ENCODE measurements at places on chromosomes 5 and 9. TPM values are rescaled to one million over a fixed set of nuclear protein-coding genes. Genes with fewer than 3 reads are reported as not detected.
A peak's percentile ranks its signal among the peaks of the same experiment; 100 is the strongest.

DNA sequence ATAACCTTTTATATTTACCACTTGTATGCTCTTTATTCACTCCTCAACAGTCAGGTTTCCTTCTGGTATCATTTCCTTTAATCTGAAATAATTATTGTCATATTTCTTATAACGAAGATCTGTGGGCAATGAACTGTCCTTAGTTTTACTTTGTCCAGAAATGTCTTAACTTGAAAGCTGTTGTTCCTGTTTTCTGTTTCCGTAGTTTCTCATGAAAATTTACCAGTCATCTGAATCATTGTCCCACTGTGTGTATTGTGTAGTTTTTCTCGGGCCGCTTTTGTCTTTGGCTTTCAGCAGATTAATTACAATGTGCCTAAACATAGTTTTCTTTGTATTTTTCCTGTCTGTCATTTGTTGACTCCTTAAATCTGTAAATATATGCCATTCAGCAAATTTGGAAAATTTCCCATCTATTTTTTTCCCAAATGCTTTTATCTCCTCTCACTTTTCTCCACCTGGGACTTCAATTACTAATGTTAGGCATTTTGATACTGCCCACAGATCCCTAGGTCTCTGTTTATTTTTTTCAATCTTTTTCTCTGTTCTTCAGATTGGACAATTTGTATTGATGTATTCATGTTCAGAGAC lies 74.9 kb downstream of the PDE8B start:
- no peak for DNase-seq

- no peak for DNase-seq
These were observed 88.9 kb upstream of the PRR16 start for GRCh38 chr5:120375248-120375647.

DNA sequence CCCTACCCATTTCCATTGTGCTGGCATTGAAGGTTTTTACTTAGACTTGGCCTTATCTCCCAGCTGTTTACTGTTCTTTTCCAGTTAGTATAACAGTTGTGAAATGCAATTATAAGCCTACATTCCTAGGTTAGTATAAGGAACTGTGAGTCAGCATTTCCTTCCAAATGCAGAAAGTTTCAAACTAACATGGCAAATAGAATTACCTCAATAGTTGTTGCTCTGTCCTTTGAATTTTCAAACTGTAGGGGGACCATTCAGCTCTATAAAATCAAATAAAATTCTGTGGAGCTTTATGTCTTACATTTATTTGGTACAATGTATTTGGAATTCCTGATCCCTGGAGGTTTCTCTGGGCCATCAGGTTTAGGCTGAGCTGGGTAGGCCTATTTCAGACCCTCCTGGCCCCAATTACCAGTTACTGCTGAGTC lies 47.2 kb downstream of the ARHGEF28 start:
- no peak for DNase-seq

GRCh38 chr5:116564312-116564711 lies 10.3 kb downstream of the SEMA6A start:
- DNase-seq = peak; percentile 27

The C9orf50 gene
- polyA plus RNA-seq = not detected

DNA sequence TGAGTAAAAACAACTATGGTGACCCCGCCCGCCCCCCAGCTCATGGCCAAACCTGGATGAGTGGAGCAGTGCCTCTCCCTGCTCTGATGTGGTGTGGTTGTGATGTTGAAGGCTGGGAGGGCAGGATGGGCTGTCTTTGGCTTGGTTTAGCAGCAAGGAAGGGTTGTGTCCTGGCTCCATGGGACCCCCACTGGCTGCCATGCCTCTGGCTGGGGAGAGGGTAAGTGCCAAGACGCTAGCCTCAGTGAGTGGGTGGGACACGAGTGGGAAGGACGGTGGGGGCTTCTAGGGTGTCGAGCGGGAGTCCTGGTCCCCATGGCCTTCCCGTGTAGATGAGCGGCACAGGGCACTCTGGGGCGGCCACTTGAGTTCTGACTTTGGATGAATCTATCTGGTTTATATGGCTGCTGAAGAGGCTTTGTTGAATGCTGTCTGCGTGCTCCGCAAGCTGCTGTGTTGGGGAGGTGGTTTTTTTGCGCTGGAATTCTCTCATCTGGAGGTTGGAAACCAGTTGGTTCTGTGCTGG lies 50.4 kb downstream of the DAB2IP start:
- no peak for DNase-seq

- DNase-seq = peak; percentile 97
These were observed 15.3 kb downstream of the C9orf152 start for GRCh38 chr9:110192531-110193261.

- no peak for DNase-seq
These were observed 265.4 kb upstream of the VLDLR start for GRCh38 chr9:2356041-2356790.
